ENCODE measurements at places on chromosomes 11 and 22.

DNA sequence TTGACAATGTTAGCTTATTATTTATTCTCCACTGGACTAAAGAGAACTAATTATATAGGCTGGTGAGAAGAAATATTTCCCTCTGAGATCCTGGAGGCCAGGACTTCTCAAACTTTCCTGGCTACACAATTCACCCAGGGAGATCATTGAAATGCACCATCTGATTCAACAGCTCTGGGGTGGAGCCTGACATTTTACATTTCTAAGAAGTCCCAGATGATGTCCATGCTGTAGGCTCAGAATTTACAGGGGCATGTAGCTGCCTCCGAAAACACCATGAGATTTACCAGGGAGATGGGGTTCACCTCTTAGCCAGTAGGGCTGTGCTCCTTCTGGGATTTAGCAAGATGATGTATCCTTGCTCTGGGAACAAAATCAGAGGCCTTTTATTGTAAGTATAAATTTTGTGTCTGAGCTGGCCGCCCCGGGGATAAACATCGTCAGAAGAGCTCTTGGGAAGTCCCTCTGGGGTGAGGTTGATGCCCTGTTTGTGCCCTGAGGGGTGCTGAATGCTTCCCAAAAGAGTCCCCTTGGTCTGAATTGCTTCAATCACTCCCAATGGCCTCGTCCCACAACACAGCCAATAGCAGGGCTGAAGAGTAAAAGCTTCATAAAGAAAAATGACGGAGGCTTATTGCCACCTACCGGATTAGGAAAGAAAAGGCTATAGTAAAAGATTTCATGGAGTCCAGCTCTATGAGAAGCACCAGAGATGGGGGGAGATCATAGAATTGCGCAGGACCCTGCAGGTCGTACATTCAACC is 33.4 kb upstream of the API5 start:
- DNase-seq: no peak

- DNase-seq: no peak
These were observed 83.2 kb upstream of the PITPNB start for GRCh38 chr22:28002181-28002700.

GRCh38 chr11:94806014-94806413 is 37.9 kb downstream of the AMOTL1 start:
- DNase-seq: no peak

DNA sequence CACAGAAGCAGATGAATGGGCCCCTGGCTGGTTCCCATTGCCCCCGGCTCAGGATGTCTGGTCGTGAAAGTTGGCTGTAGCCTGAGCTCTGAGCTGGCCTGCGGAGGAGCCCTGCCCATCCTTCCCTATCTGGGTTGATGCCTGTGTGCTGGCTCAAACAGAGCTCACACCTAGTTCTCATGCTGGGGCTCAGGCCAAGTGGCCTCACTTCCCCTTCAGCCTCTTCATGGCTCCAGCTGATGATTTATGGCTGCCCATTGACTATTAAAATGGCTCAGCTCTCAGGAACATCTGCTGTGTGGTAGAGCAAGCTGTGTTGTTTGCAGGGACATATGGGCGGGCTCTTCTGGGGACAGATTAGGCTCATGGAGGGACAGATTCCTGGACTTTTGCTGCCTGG is 64.7 kb downstream of the ADAMTS15 start:
- DNase-seq: no peak

DNA sequence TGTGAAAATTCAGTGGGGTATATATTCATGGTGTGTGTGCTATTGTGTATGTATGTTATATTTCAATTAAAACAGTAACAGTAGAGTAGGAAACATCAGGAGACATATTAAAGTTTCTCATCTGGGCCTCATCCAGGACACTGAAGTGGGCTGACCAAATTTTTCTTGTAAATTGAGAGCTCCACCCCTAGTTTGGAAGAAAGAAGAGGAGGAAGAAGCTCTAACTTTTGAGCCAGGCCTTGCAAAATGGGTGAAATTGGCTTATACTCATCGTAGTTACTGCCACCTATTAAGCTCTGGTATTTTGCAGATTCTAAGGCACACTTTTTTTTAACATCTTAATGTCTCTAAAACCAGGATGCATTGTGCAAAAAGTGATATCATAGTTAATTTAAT is 33.7 kb downstream of the TSPAN18 start:
- no peak for DNase-seq

- no peak for DNase-seq
These were observed 39.0 kb downstream of the ZC3H7B start for GRCh38 chr22:41340357-41340756.
